Naive B cell (primary cell): ENCODE measurements at places on chromosomes 6 and 20.

- H3K4me1 ChIP-seq: no peaks in the 10 kb centered on the region
- peaks cover 7% of the 10 kb centered on the region for H3K27me3 ChIP-seq
- no peak overlapping the region for H3K4me3 ChIP-seq
- no peak overlapping the region for H3K27ac ChIP-seq
These were observed 170.3 kb upstream of the PDE7B start for GRCh38 chr6:135680964-135681913.

GRCh38 chr20:3247638-3248037 lies 8.6 kb upstream of the SLC4A11 start:
- no peak for DNase-seq
- peaks cover 3% of the 10 kb centered on the region for H3K4me1 ChIP-seq
- H3K36me3 ChIP-seq: peaks cover 5% of the 10 kb centered on the region
- peaks cover 53% of the 10 kb centered on the region for H3K27me3 ChIP-seq

GRCh38 chr6:484086-484745 lies 92.7 kb downstream of the IRF4 start:
- no peak for DNase-seq
- H3K27me3 ChIP-seq: no peaks in the 10 kb centered on the region
- H3K4me3 ChIP-seq: no peak overlapping the region
- H3K36me3 ChIP-seq: no peaks in the 10 kb centered on the region

GRCh38 chr6:80523010-80523409 lies 416.5 kb downstream of the BCKDHB start:
- DNase-seq: no peak
- no peaks in the 10 kb centered on the region for H3K36me3 ChIP-seq
- no peaks in the 10 kb centered on the region for H3K27me3 ChIP-seq
- no peak overlapping the region for H3K4me3 ChIP-seq
- no peaks in the 10 kb centered on the region for H3K4me1 ChIP-seq
- no peak overlapping the region for H3K27ac ChIP-seq

GRCh38 chr6:28985462-28986164 lies 19.5 kb downstream of the ZNF311 start:
- H3K4me1 ChIP-seq: peaks cover 53% of the 10 kb centered on the region
- peaks cover 7% of the 10 kb centered on the region for H3K36me3 ChIP-seq
- DNase-seq: no peak

GRCh38 chr20:24995741-24996448 lies 3.3 kb upstream of the APMAP start:
- no peaks in the 10 kb centered on the region for H3K36me3 ChIP-seq
- H3K4me1 ChIP-seq: peaks cover 42% of the 10 kb centered on the region
- no peak overlapping the region for H3K27ac ChIP-seq

- no peak for DNase-seq
- no peaks in the 10 kb centered on the region for H3K27me3 ChIP-seq
- H3K27ac ChIP-seq: peak overlapping the region; percentile 84
- peaks cover 52% of the 10 kb centered on the region for H3K4me1 ChIP-seq
These were observed 1.8 kb downstream of the FOXO3 start for GRCh38 chr6:108562503-108562993.

- peak overlapping the region; percentile 93 for H3K4me3 ChIP-seq
- peaks cover 13% of the 10 kb centered on the region for H3K36me3 ChIP-seq
- H3K27me3 ChIP-seq: peaks cover 4% of the 10 kb centered on the region
- H3K27ac ChIP-seq: peak overlapping the region; percentile 96
- peaks cover 11% of the 10 kb centered on the region for H3K4me1 ChIP-seq
These were observed 983 bp downstream of the RBBP9 start for GRCh38 chr20:18496042-18496441.

DNA sequence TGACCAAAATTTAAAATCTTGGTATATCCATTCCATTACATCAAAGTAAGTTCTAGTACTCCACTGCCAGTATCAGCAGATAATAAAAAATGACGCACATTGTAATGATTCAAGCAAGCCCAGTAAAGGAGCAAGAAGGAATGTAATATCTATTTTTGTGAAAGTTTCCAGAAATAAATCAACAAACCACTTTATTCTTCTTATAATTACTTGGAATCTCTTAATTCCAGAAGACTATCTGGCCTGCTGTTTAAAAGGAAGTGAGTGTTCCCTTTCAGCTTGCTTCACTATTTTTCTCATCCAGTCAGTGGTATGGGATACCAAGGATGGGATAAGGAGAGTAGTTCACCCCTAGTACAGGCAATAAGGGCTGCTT lies 42.2 kb upstream of the DSE start:
- no peak for DNase-seq
- no peaks in the 10 kb centered on the region for H3K36me3 ChIP-seq
- H3K4me1 ChIP-seq: no peaks in the 10 kb centered on the region
- no peaks in the 10 kb centered on the region for H3K27me3 ChIP-seq

GRCh38 chr20:20363434-20363798 lies 4.5 kb upstream of the INSM1 start:
- peaks cover 33% of the 10 kb centered on the region for H3K4me1 ChIP-seq
- peaks cover 50% of the 10 kb centered on the region for H3K27me3 ChIP-seq
- no peak for DNase-seq
- no peaks in the 10 kb centered on the region for H3K36me3 ChIP-seq
- no peak overlapping the region for H3K27ac ChIP-seq
- no peak overlapping the region for H3K4me3 ChIP-seq

- DNase-seq: no peak
- H3K4me1 ChIP-seq: peaks cover 5% of the 10 kb centered on the region
- no peaks in the 10 kb centered on the region for H3K36me3 ChIP-seq
These were observed 54.6 kb upstream of the PIM1 start for GRCh38 chr6:37115236-37115895.

- H3K27me3 ChIP-seq: no peaks in the 10 kb centered on the region
- no peak overlapping the region for H3K27ac ChIP-seq
- peaks cover 19% of the 10 kb centered on the region for H3K4me1 ChIP-seq
- DNase-seq: no peak
These were observed 187.0 kb downstream of the PDE7B start for GRCh38 chr6:136038531-136038930.

DNA sequence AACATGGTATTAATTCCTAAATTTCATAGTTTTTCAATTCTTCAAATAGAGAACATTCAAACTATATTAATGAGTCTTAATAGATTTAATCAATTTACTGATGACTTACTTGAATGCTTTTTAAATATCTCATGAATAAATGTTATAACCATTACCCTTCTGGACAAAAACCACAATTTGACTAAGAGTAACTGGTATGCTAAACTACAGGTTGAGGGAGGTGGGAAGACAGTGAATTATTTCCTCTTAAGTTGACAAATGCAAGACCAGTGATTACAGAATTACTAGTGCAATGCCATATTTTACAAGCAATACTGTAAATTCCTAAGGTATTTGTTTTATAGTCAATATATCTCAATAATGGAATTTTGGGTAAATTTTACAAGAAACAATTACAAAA lies 65.1 kb downstream of the REV3L start:
- no peak overlapping the region for H3K27ac ChIP-seq
- no peak for DNase-seq
- no peak overlapping the region for H3K4me3 ChIP-seq
- H3K27me3 ChIP-seq: no peaks in the 10 kb centered on the region

GRCh38 chr20:45336530-45337366 lies 11.5 kb downstream of the SDC4 start:
- DNase-seq: no peak
- H3K27ac ChIP-seq: no peak overlapping the region
- H3K36me3 ChIP-seq: no peaks in the 10 kb centered on the region
- H3K27me3 ChIP-seq: peaks cover 10% of the 10 kb centered on the region
- H3K4me1 ChIP-seq: no peaks in the 10 kb centered on the region

DNA sequence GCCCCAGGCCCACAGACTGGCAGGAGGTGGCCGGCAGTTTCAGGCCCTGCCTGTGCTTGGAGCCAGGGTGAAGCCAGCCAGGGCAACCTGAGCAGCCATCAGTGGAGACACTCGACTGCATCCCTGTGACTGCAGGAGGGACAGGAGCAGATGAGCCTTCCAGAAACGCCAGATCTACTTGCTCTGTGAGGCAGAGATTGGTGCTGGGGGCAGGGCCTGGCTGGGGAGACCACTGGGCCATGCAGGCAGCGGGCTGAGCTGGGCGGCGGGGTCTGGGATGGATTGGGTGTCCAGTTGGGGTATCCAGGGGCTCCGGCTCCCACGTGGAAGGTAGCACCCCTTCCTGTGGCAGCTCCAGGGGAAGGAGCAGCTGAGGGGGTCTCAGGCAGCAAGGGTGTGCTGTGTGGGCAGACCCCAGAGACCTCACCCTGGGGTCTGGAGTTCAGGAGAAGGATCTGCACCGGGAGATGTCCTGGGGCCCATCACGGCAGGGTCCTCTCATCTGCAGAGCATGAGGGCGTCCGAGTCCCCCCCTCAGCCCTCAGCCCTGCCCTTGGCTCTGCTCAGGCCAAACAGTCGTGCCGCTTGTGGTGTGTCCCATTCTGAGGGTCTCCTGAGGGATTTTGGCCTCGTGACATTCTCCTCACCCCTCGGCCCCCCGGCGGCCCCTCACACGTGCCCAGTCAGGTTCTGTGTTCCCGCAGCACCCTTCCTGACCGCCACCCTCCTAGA lies 334.9 kb downstream of the TAF4 start:
- H3K4me1 ChIP-seq: no peaks in the 10 kb centered on the region
- H3K27ac ChIP-seq: no peak overlapping the region
- H3K4me3 ChIP-seq: no peak overlapping the region
- H3K36me3 ChIP-seq: no peaks in the 10 kb centered on the region

DNA sequence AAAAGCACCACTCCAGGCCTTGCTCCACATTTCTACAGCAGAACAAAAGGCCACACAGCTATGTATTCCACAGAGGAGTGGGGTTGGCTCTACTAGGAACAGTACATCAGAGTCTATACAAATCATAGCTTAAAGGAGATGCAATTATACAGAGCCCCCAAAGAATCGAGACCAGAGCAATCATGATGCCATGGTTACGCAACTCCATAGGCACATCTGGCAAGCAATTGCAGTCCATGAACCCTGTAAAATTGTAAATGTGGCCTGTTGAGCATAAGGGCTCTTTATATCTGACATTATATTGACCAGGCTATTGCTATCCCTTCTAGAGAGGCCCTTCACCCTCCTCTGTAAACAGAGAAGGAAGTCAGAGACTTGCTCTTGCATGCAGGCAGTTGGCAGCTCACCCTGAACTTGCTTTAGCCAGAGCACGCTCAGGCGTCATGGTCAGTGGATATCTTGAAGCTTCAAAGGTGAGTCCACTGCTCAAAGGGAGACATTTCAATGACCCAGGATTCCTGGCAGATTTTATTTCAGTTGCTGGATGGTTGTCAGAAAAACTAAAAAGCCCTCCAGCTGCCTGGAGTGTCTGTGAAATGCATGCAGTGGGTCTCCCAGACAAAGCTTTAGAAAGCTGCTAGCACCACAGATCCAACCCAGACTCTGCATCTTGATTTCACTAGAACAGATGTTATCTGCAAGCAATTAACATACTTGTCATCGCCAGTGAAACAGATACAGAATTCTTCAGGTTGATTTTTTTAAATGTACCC lies 357.2 kb downstream of the CENPW start:
- no peaks in the 10 kb centered on the region for H3K27me3 ChIP-seq
- no peak overlapping the region for H3K27ac ChIP-seq
- H3K4me3 ChIP-seq: no peak overlapping the region
- no peaks in the 10 kb centered on the region for H3K4me1 ChIP-seq

DNA sequence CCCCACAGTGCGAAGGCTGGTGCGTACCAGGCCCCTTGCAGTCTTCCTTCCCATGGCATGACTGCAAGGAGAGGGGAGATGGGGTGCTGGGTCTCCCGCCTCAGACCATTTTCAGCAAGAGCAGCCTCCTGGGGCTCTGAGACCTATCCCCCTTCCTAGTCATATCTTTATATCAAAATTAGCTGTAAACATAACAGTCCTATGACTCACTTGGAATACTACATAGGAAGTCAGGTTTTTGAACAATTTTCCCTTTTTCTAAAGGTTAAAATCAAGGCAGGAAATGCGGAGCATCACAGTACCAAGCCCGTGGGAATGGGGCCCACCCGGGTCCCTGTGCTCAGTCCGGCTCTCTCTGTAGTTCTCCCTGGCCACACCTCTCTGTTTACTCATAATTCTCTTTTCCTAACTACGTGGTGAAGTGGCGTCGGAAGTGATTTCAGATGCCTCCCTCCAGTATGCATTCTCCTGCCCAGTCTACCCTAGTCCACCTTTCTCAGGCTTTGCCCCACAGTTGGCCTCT lies 109.8 kb upstream of the TMEM170B start:
- peak overlapping the region; percentile 95 for H3K27ac ChIP-seq
- no peaks in the 10 kb centered on the region for H3K27me3 ChIP-seq
- peaks cover 50% of the 10 kb centered on the region for H3K4me1 ChIP-seq
- no peaks in the 10 kb centered on the region for H3K36me3 ChIP-seq
- DNase-seq: no peak

DNA sequence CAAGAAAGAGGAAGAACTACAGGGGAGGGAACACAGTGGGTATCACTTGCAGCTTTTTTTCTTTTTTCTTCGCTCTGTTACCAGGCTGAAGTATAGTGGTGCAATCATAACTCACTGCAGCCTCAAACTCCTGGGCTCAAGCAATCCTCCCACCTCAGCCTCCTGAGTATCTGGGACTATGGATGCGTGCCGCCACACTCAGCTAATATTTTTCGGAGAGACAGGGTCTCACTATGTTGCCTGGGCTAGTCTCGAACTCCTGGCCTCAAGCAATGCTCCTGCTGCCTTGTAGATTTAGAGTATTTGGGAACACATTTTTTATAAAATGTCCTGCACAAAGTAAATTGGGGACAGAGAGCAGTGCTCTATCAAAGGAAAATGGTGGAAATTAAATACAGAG lies 28.3 kb downstream of the PARD6B start:
- no peaks in the 10 kb centered on the region for H3K27me3 ChIP-seq
- no peak overlapping the region for H3K4me3 ChIP-seq
- no peaks in the 10 kb centered on the region for H3K4me1 ChIP-seq
- H3K27ac ChIP-seq: no peak overlapping the region
- no peak for DNase-seq

GRCh38 chr6:119626884-119627619 lies 277.5 kb upstream of the MAN1A1 start:
- no peak overlapping the region for H3K4me3 ChIP-seq
- no peaks in the 10 kb centered on the region for H3K4me1 ChIP-seq
- H3K36me3 ChIP-seq: no peaks in the 10 kb centered on the region
- H3K27ac ChIP-seq: no peak overlapping the region
- no peak for DNase-seq

DNA sequence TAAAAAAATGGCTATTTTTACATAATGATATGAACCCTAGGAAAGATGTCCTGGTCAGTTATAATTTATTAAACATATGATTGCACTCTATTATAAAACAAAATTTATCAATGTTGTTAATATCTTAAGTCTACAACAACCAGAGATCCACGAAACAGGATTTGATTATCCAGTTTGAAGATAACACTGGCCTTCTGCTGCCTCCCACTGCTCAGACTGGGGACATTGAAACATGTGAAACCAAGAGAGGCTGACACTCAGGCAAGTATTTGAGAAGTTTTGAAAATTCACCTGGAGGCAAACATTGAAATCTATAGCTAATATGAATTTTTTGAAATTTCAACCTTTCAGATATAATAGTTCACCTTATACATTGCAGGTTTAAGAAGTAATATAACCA lies 219.3 kb upstream of the HSF2 start:
- no peak overlapping the region for H3K4me3 ChIP-seq
- DNase-seq: no peak
- no peak overlapping the region for H3K27ac ChIP-seq
- H3K27me3 ChIP-seq: no peaks in the 10 kb centered on the region
- no peaks in the 10 kb centered on the region for H3K36me3 ChIP-seq

- H3K36me3 ChIP-seq: peaks cover 18% of the 10 kb centered on the region
- no peak overlapping the region for H3K4me3 ChIP-seq
- H3K27ac ChIP-seq: no peak overlapping the region
- DNase-seq: no peak
These were observed 27.9 kb upstream of the ANKRD60 start for GRCh38 chr20:58256307-58256706.
